Activated CD4-positive, alpha-beta T cell treated with anti-CD3 and anti-CD28 coated beads, Interleukin-2, amount 10 ng/mL, durations not matched to agents 7 days and 5 days (primary cell): ENCODE measurements at places on chromosomes 11 and 22.

DNA sequence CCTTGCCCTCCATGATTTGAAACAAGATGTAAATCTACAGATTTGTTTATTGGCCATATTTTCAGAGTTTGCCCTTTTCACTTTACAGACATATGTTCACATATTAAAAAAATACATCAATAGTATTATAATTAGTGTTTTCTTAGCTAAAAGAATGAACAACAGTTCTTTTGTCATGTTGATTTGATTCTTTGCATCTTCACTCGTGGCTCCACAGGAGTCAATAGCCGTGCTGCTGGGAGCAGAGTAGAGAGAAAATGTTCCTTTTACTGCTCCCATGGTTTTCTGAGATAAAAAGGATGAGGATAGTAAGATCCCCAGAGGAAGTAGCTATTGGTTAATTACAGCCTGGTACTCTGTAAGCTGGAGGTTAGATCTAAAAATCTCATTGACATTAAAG, 151.2 kb downstream of the PGR start:
- DNase-seq = no peak

GRCh38 chr11:114564831-114565230, 5.2 kb upstream of the NXPE1 start:
- no peak for DNase-seq

DNA sequence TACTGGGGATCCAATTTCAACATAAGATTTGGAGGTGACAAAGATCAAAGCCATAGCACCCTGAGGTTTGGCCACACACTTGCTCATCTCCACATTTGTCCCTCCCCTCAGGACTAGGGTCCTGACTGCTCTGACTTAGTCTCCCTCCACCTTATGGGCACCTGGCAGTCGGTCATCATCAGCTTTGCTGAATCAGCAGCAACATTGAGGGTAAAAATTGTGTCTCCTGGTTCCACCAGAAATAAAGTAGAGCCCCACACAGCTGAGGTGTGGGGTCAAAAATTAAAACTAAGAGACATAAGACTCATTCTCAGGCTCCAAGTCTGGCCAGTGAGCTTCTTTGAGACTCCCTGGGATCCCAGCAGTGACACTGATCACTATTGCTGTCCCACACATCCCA, 56.2 kb downstream of the GGTLC2 start:
- DNase-seq = no peak

GRCh38 chr11:74297484-74297883, 14.0 kb downstream of the P4HA3 start:
- DNase-seq = no peak

GRCh38 chr11:75387736-75388294, 11.5 kb upstream of the RPS3 start:
- no peak for DNase-seq

- DNase-seq = no peak
Measured at GRCh38 chr11:33608386-33608785, 92.2 kb downstream of the C11orf91 start.

GRCh38 chr22:37416827-37417226, 10.5 kb downstream of the ELFN2 start:
- peak; percentile 73 for DNase-seq

DNA sequence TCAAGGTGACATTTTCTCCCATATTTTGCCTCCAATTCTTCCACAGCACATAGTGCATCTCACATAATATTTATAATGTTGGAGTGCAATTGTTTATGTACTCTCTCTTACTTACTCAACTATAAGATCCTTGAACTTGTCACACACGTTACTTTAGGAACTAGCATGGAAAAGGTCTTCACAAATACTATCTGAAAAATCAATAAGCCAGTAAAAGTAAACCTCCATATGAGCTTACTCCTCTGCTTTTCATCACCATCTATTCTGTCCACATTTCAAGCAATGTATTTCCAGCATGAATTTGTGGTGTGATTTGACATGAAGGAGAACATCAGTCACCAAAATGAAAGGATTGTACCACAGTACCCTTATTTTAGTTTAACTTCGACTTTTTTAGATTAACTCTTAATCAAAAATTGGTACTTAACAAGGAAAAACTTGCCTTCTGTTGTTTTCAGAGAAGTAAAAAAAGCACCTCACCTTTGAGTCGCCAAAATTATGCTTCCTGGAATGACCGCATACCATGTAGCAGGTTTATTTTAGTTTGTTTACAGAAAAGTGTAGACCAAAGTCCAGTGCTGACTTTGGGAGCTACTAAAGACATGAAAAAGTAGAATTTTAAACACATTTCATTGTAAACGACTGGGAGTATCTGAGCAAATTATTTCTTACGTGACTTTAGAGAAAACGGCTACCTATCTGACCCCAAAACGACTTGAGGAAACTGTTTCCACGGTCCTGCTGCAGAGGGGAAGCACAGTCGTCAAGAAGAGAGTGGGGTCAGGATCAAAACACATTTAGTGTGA, at the start of gene SLC22A9:
TSS of gene SLC22A9 (plus strand) at position 621 of the 806 bp plus-strand sequence. CDS start 272 bp downstream, outside the sequence.
- DNase-seq = no peak

DNA sequence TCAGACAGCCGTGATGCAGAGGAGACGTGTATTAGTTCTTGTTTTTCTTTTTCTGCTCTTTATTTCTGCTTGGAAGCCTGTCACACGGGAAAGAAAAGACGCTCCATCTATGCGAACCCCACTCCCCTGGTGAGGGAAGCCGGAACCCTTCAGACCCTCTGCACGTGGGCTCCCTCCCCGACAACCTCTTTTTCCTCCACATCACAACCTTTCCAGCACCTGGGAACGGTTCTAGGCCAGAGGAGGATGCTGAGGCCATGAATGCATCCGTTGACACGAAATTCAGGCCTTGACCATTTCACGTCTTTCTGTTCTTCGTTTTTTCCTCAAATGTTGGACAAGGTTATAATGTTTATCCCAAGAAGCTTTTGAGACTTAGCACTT, 85.3 kb upstream of the WNT7B start:
- no peak for DNase-seq
